ENCODE measurements at places on chromosomes 16 and 17.

DNA sequence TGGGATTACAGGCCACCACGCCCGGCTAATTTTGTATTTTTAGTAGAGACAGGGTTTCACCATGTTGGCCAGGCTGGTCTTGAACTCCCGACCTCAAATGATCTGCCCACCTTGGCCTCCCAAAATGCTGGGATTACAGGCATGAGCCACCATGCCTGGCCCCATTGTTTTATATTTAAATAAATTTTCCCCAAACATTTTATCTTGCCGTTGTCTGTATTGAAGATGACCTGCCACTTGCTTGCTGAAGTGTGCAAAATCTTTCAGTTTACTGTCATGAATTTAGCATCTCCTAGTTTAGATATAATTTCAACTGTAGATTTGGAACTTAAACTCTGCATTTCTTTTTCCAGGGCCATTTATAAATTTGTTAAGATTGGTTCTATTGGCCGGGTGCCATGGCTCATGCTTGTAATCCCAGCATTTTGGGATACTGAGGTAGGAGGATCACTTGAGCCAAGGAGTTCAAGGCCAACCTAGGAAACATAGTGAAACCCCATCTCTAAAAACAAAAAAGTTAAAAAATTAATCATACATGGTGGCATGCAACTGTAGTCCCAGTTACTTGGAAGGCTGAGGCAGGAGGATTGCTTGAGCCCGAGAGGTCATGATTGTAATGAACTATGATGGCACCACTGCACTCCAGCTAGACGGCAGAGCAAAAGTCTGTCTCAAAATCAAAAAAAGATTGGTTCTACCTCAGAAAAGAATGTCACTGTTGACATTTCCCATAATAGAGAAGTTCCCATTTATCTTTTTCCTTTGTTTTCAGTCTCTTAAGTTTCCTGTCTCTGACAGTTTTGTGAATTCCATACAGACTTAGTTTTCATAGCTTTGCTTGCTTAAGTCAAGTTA is 84.4 kb downstream of the VMP1 start:
- no peak for DNase-seq

DNA sequence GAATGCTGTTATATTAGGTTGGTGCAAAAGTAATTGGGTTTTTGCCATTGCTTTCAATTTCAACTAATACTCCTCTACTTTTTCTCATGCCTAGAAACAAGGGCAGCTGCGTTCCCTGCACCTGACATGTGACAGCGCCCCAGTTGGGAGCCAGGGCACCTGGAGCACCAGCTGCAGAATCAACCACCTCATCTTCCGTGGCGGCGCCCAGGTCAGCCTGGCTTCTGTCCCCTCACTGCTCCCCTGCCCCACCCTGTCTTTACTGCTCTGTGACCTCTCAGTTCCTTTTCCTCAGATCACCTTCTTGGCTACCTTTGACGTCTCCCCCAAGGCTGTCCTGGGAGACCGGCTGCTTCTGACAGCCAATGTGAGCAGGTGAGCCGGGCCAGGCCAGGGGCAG is 16.4 kb upstream of the ITGAD start:
- no peak for DNase-seq

GRCh38 chr16:64470916-64471315 is 650.9 kb downstream of the CDH11 start:
- no peak for DNase-seq

DNA sequence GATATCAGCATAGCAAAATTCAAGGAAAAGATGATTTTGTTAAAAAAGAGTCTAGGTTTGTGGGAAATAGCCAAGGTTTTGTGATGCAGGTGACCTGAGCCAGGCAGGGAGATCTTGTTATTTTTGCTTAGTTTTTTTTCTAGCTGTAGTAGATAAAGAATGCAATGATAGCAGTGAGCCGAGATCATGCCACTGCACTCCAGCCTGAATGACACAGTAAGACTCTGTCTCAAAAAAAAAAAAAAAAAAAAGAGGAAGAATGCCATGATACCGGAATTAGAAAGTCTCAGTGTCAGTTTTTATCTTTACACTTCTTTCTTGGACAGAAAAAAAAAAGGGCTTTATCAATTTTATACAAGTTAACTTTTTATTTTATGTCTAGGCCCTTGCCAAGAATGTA is 27.5 kb downstream of the TMEM238L start:
- DNase-seq, result no peak

- no peak for DNase-seq
Measured at GRCh38 chr16:26595199-26595598, 471.5 kb upstream of the C16orf82 start.

GRCh38 chr16:54421220-54421619 is 134.6 kb upstream of the IRX3 start:
- no peak for DNase-seq
